ENCODE measurements at places on chromosomes 7 and 10. TPM values are rescaled to one million over a fixed set of nuclear protein-coding genes. Genes with fewer than 3 reads are reported as not detected.

DNA sequence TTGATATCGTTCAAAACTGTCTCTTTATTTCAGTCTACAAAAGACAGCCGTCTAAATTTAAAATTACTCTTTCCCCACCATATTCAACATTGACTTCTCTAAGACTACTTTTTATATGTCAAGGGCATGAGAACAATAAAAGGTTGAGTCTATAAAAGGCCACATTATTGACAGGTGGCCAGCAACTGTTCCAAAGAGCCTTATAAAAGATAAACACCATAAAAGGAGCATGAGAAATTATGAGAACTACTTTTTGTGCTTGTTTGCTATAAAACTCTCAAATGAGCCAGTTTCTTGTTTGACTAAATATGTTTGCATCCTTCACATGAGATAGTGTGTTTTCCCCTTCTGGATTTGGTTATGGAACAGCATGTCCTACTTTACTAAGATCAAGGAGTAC, 189.2 kb downstream of the THSD7A start:
- DNase-seq, result no peak

DNA sequence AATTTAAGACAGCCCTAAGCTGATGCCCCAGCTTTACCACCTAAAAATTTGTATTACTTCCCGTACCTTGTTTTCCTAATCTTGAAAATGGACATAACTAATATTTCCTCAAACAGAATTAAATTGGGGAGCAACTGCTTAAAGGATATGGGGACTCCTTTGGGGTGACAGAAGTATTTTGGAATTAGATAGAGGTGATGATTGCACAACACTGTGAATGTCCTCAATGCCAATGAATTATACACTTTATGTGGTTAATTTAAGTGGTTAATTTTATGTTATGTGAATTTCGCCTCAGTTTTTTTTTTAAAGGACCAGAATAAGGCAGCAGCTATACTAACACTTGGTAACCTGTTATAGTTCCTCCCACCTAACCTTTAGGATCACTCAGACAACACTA, 19.9 kb upstream of the NPFFR1 start:
- DNase-seq, result no peak

Gene DYDC2
- not detected for total RNA-seq

DNA sequence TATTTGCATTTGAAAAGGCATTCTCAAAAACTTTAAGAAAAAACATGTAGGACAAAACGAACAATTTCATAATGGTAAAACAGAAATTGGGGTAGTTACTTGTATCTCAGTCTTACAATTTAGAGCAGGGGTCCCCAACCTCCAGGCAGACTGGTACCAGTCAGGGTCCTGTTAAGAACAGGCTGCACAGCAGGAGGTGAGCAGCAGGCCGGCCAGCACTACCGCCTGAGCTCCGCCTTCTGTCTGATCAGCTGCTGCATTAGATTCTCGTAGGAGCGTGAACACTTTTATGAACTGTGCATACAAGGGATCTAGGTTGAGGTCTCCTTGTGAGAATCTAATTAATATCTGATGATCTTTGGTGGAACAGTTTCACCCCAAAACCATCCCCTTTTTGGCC, 77.3 kb downstream of the SEMA3A start:
- DNase-seq, result no peak

Gene SLC18A3
- total RNA-seq, result not detected

DNA sequence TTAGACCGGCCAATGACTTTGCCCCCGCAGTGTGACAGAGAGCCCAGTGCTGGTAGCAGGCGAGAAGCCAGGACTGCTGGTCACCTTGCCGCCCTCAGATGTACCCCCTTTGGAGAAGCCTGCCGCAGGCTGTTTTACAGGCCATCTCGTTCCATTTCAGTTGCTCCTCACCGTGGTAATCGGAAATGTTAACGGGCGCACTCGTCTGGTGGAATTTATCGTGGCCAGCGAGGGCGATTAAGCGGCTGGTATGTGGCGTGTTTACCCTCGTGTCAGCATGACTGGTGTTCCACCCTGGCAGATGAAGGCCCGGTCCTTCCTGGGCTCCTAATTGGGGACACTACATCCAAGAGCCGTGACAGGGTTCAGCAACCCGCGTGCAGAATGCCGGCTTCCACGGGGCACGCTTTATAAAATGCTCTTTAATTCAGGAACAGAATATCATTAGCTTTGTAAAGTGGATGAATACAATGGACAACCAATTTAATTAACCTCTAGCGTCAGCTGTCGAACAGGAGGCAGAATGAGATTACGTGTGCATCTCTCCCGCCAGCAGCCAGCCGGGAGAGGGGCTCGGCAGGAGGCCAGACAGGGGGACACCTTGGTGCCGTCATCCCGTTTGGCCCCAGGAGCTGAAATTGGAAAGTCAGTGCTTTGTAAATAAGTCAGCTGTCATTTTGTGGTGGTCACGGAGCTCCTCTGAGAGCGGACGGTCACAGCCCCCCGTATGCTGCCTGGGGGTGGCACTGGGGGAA, 108.3 kb downstream of the NKX6-2 start:
- DNase-seq, result no peak

DNA sequence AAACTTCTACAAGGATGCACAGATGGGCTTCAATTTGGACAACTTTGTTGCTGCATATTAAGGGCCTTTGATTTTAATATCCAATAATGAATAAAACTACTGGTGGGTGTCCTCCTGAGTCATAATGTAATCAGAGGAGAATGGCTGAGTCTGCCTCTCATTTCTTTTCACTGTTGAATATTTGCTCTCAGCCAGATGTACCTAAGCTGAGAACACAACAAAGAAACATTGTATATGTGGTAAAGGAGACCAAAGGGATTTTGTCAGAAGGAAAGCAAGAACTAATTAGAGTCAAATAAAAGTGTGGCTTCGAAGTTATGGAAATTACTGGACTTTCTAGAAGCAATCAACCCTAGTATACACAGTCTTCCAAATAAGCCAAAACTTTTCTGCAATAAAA, 131.0 kb upstream of the BET1 start:
- no peak for DNase-seq

DNA sequence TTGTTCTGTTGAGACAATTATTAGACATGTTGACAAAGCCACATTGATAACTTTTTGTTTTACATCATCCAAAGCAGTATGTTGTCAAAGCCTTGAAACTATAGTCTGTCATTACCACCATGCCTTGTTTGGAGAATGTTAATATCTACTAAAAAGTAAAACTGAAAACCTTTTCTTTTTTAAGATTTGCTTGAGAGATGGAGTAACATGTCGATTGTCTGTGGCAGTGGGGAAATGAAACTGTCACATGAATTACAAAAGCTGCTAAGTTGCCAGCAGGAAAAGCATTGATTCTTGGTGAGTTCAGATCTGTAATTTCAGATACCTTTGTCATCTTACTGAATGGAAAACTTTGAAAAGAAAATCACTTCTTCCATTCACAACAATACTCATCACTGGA, 69.1 kb downstream of the TFPI2 start:
- no peak for DNase-seq

Data from transverse colon (tissue), 4 donors.